NCI-H1092 (cell line): ENCODE measurements at places on chromosomes 5 and 9.

DNA sequence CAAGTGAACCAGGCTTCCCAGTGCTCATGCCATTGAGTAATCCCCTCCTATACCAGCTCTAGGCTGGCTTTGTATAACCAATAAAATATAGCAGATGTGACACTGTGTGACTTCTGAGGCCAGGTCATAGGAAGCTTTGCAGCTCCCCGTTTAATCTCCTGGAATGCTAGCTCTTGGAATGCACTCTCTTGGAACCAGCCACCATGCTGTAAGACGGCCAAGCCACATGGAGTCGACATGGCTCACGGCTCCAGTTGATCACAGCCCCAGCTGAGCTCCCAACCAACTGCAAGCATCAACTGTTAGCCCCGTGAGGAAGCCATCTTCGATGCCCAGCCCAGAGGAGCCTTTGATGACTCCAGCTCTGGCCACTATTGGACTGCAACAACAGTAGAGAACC is 74.5 kb downstream of the SH3TC2 start:
- DNase-seq, result no peak

- no peak for DNase-seq
These were observed 21.5 kb downstream of the CCDC187 start for GRCh38 chr9:136282272-136282861.

DNA sequence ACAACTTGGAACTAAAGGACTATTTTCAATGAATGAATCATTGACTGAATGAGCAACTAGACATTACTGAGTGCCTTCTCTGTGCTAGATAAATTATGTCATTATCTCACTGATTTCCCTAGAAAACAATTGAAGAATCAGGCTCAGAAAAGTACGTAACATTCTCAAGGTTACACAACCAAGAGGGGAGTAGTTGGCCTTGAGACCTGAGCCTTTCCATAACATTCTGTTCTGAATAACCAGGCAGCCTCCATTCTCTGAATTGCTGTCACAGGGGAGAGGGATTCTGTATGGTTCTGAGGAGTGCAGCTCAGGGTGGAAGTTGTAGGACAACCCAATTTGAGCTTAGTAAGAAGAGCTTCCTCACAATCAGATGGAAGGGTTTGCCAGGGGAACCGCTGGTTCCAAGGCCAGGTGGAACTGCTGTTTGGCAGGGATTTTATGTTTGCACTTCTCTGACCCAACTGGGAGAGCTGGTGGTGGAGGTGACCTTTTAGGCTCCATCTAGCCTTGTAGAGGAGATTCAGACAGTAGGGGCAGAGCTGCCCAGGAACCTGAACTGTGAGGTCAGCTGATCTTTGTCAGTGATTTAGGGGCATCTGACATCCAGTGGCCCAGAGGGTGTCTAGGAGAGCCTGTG is 16.3 kb downstream of the POLR1E start:
- no peak for DNase-seq

DNA sequence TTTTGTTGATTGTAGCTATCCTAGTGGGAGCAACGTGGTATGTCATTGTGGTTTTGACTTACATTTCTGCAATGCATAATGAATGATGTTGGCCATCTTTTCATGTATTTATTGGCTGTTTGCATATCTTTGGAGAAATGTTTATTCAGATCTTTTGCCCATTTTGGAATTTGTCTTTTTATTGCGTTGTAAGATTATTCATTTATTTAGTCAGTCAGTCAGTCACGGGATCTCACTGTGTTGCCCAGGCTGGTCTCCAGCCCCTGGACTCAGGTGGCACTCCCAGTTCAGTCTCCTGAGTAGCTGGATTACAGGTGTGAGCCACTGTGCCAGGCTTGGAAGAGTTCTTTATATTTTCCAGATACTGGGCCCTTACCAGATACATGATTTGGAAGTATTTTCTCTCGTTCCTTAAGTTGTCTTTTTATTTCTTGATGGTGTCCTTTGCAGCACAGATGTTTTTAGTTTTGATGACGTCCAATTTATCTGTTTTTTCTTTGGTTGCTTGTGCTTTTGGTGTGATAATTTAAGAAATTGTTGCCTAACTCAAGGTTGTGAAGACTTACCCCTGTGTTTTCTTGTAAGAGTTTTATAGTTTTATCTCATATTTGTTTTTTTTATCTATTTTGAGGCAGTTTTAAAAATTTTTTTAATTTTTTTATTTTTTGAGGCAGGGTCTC is 67.1 kb downstream of the EHMT1 start:
- no peak for DNase-seq

DNA sequence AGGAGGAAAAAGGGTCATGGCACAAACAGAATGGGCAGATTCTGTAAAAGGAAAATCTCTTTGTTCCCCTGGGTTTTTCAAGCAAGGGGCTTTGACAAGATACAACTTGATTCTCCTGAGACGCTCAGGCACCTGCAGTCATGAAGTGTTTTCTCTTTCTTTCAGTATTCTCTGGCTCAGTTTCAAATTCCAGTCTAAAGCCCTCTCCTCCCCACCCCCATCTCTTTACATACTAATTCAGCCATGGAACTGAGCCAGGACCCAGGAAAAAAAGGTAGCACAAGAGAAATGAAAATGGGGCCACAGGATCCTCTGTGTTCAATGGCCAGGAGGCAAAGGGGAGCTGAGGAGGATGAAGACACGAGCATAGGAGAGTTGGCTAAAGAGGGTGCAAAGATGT is 408.4 kb downstream of the SPOCK1 start:
- DNase-seq, result no peak

DNA sequence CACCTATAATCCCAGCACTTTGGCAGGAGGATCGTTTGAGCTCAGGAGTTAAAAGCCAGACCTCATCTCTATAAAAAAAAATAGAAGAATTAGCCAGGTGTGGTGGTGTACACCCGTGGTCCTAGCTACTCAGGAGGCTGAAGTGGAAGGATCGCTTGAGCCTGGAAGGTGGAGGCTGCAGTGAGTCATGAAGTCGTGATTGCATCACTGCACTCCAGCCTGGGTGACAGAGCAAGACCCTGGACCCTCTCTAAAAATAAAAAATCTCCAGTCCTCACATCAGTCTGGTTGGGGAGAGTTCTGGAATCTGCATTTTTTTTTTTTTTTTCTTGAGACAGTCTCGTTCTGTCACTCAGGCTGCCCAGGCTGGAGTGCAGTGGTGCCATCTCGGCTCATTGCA is 9.3 kb downstream of the FPGS start:
- no peak for DNase-seq

GRCh38 chr5:149401051-149401450 is 22.0 kb upstream of the IL17B start:
- no peak for DNase-seq

GRCh38 chr5:181156758-181157157 is 9.4 kb downstream of the OR2V2 start:
- DNase-seq, result no peak

GRCh38 chr5:41973087-41973486 is 48.0 kb downstream of the FBXO4 start:
- no peak for DNase-seq

GRCh38 chr5:158485604-158486081 is 614.1 kb downstream of the EBF1 start:
- DNase-seq, result no peak

GRCh38 chr9:137759649-137760321 is 117.8 kb upstream of the CACNA1B start:
- DNase-seq, result no peak

GRCh38 chr9:126395439-126396212 is 69.0 kb downstream of the MVB12B start:
- no peak for DNase-seq

DNA sequence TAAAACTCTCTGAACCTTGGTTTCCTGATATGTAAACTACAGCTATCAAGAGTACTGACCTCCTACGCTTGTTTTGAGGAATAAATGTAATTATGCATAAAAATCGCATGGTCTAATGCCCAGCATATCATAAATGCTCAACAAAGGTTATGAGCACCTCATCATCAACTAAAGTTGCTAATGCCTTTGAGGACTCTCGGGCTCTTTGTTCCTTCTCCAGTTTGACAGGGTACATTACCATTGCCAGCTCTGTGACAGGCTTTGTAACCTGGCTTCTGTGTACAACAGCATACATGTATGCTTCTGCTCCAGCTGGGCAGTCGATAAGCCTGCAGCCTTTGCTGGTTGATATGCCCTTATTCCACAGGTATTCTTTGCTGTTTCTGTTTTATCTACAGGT is 95.2 kb downstream of the C9orf152 start:
- DNase-seq, result no peak

- no peak for DNase-seq
These were observed 126.0 kb downstream of the WNK2 start for GRCh38 chr9:93309889-93310425.

GRCh38 chr9:136403915-136404800 is 4.2 kb upstream of the SNAPC4 start:
- DNase-seq, result no peak

GRCh38 chr9:7028591-7028990 is 270.8 kb downstream of the KDM4C start:
- no peak for DNase-seq

DNA sequence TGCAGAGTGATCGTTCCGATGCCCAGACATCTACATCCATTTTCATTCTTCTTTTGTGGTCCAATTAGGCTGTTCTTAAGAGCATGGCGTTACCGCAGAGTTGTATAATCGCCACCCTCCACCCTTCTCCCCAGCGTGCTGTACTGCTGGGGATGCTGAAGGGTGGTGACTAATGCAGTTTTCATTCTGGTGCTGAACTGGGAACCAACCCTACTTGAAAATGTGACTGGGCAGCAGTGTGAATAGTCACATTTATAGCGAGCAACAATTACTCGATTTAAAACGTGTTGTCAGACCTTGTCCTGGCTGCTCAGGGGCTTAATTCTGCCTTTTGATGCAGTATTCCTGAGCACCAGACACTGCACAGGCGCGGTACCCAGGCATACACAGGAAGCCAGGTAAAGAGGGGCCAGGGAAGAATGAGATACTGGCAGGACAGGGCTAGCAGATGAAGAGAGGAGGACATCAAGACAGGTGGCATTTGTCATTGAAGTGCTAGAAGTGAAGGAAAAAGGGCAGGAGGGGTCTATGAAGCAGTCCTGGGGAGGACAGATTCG is 719 bp upstream of the ISCA1 start:
- DNase-seq, result no peak

DNA sequence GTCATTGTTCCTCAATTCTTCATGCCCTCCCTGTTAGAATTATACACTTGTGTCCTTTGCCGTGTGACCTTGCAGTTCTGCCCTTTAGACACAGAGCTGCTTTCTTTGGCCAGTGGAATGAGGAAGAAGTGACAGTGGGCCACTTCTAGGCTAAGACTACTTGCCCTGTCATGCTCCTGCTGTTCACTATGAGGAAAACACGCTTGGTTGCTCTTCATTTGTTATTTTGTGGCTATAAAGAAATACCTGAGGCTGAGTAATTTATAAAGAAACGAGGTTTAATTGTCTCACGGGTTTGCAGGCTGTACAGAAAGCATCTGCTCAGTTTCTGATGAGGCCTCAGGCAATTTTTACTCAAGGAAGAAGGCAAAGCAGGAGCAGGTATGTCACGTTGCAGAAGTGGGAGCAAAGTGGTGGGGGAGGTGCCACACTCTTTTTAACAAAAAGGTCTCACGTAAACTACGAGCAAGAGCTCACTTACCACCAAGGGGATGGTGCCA is 279.1 kb upstream of the DMAC1 start:
- DNase-seq, result no peak

- no peak for DNase-seq
These were observed 54.8 kb upstream of the HMHB1 start for GRCh38 chr5:143757116-143757515.

- DNase-seq, result no peak
These were observed 61.7 kb downstream of the TRIO start for GRCh38 chr5:14204785-14205321.

- DNase-seq, result no peak
These were observed 17.5 kb upstream of the CCDC192 start for GRCh38 chr5:127685662-127686061.

DNA sequence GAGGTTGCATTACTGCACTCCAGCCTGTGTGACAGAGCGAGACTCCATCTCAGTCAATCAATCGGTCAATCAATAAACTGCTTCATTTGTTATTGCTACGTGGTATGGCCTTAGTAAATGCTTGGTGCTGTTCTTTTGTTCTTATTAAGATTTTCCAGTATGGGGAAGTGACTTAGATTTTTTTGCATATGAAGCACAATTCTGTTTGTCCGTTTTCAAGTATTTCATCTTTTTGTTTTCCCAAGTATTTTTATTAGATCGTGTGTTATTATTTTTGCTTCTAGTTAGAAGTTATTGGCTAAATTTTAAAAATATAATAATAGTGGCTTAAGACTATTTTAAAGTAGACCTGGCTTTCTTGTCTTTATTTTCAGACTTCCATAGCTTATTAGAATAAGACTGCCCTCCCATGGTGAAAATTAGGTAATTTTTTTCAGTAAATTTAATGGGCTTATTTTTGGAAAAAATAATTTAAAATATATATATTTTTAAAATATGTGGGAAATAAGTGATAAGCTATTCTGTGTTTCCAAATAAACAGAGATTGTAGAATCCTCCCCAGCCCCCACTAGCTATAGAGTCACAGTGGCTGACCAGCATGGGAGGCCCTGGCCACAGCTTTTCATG is 14.7 kb upstream of the OMD start:
- DNase-seq, result no peak

DNA sequence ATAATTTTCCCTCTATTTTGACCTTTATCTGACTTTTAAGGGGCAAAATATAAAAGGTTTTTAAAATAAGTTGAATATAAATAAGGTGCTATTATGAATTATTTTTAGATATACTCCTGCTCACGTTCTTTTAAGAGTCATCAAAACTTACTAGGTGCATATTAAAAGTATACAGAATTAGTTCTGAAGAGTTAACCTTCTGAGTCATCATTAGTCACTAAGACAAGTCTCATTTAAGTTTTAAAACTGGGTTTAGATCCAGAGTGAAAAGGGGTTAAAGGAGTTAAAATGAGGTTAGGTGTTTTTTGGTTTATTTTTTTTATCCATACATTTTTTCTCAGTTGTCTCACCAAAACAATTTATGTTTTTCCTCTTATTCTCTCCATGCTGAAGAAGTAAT is 41.7 kb downstream of the SMIM15 start:
- no peak for DNase-seq

DNA sequence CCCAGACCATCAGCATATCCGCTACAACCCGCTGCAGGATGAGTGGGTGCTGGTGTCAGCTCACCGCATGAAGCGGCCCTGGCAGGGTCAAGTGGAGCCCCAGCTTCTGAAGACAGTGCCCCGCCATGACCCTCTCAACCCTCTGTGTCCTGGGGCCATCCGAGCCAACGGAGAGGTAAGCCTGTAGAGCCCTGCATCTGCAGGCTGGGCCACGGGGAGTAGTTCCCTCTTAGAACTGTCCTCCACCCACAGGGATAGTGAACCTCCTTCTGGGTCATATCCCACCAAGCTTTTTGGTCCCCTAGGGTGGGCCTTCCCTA is 569 bp downstream of the GALT start:
- DNase-seq, result no peak

- DNase-seq, result peak; percentile 31
These were observed 14.0 kb upstream of the TRIM14 start for GRCh38 chr9:98132806-98133631.

GRCh38 chr9:78021697-78022096 is 9.9 kb downstream of the GNAQ start:
- no peak for DNase-seq
